Right renal pelvis (tissue), 4 donors: ENCODE measurements at places on chromosomes 2 and 18. TPM values are rescaled to one million over a fixed set of nuclear protein-coding genes. Genes with fewer than 3 reads are reported as not detected.

Gene ZNF804A
- 1.3 TPM for polyA plus RNA-seq

Gene SIX3
- 0.04 TPM for polyA plus RNA-seq

DNA sequence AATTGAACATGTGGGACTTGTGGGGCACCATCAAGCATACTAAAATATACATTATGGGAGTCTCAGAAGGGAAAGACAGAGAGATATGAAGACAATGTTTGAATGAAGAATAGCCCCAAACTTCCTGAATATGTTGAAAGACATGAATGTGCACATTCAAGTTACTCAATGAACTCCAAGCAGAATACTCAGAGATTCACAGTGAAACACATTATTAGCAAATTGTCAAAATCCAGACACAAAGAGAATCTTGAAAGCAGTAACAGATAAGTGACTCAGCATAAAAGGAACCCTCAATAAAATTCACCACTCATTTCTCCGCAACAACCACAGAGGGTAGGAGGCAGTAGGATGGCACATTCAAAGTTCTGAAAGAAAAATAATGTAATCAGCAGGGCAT lies 8.8 kb downstream of the C2orf92 start:
- no peak for DNase-seq

DNA sequence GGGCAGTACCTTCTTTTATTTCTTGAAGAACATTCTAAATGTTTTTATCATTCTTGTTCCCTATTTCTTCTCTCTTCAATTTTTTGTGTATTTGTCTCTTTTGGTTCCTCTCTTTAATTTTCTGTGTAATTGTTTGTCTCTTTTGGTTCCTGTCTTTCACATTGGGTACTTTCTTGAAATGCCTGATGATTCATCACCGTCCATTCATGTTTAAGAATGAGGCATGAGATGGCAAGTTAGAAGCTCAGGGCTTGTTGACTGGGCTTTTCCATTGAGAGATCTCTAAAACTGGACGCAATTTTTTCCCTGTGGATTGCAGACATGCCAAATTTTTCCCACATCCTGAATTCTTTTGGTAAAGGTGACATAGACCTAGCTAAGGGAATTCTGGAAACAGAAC lies 33.7 kb upstream of the IL1R2 start:
- DNase-seq = no peak

- DNase-seq = no peak
Measured at GRCh38 chr2:83103613-83104012, 1355.5 kb downstream of the SUCLG1 start.

DNA sequence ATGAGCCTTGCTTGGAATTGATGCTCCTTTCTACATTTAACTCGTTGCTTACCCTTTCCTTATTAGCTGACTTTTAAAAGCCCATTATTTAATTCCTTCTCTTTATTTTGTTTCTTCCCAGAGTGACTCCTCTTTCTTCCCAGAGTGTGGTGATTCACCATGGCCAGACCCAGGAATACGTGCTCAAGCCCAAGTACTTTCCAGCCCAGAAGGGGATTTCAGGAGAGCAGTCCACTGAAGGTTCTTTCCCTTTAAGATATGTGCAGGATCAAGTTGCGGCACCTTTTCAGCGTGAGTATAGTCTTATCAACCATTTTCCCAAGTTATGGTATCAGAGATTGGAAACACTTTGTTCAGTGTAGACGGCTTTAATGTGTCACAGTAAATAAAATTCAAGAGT lies 163.7 kb downstream of the LTBP1 start:
- DNase-seq = no peak
